ENCODE measurements at places on chromosomes 12 and 14.

- DNase-seq, result no peak
These were observed 217.0 kb upstream of the FOXN3 start for GRCh38 chr14:89634037-89634436.

GRCh38 chr12:103986829-103987228 is 21.2 kb downstream of the TDG start:
- DNase-seq, result no peak

GRCh38 chr14:65261425-65261920 is 151.1 kb upstream of the FUT8 start:
- DNase-seq, result no peak

GRCh38 chr14:82126006-82126405 is 592.4 kb upstream of the SEL1L start:
- DNase-seq, result no peak

GRCh38 chr12:46786774-46787173 is 39.0 kb downstream of the SLC38A4 start:
- no peak for DNase-seq

GRCh38 chr12:122460061-122460460 is 37.6 kb upstream of the CLIP1 start:
- DNase-seq, result no peak

DNA sequence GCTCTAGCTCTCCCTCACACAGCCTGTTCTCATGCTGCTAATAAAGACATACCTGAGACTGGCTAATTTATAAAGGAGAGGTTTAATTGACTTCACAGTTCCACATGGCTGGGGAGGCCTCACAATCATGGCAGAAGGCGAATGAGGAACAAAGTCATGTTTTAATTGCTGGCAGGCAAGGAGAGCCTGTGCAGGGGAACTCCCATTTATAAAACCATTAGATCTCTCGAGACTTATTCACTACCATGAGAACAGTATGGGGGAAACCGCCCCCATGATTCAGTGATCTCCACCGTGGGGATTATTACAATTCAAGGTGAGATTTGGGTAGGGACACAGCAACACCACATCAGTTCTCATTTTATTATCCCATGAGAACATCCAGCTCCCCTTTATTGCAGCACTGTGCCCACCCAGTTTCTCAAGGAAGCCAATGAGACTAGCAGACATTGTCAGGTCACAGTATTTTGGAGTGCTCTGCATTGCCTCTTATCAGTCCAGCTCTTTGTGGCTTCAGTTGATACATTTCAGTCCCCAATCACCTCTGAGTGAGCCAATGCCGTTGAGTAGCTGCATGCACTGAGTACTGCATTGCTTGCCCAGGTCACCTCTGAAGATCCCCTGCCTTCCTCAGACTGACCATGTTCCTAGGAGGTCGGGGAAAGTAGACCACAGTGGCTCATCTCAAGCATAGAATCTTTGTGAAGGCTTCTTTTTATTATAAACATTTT is 131.2 kb downstream of the CRADD start:
- no peak for DNase-seq

DNA sequence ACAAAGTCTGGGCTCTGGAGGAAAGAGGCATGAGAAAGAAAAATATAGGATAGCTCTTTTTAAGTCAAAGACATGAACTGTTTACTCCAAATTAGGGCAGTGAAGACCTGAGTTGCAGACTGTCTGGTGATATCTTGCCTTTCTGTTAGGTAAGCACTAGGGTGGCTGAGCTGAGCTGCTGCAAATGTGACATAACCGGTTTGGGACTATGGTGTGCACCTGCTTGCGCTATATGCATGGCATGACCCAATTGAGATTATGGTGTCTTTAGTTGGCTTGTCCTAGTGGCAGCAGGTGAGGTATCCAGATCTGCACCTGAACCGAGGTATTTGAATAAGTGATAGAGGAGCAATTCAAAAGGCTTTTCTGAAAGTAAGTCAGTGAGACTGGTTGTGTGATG is 345.6 kb downstream of the APAF1 start:
- no peak for DNase-seq

DNA sequence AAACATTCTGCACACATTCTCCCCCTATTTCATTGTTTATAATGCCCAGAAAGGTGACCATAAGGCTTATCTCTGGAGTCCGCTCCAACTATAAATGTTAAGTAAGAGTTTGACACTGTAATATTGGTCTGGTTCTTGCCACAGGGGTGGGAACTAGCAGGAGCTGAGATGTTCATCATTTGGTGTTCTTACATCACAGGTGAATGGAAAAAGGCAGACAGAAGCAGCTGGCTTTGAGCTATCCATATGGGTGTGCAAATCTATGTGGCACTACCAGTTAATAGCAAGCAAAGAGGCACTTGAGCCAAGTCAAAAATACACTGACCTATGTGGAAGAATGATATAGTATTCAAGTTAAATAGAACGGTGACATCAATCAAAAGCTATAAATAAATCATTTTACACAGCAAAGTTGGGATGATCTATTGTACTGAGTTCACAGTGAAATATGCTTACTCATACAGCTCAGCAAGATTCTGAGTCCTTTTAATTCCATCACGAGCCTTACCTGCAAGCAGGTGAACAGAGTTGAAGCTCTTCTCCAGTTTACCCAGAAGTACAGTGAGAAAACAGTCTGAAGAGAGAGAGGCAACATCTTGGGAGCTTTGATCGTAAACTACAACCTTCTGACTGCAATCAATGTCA is 43.2 kb downstream of the DUSP16 start:
- no peak for DNase-seq

DNA sequence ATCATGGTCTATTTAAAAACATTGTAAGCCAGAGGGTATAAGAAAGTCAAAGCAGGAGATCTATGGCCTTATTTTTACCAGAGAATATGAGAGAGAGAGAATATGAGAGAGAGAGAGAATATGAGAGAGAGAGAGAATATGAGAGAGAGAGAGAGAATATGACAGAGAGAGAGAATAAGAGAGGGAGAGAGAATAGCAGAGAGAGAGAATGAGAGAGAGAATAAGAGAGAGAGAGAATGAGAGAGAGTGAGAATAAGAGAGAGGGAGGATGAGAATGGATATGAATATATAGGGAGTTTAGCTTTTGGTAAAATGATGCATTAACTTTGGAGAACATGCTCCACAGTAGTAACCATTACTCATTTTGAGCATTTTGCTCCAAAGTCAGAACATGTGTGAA is 48.0 kb upstream of the ALG10B start:
- DNase-seq, result no peak

DNA sequence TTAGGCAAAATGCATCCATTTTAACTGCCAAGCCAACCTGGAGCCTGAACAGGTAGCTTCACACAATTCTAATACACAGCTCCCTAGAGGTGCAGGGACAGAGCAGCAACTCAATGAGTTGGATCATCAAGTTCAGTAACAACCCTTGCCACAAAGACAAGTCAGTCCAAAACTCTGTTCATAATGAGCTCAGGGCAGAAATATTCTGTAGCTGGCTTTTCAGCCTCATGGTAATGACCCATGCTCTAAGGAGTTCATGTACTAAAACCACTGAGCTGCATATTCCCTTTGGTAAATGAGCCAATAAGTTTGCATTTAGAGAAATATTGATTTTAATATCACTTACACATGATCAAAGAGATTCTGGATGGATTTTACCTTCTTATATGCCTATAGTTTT is 316.1 kb downstream of the SEC23A start:
- no peak for DNase-seq

- DNase-seq, result no peak
These were observed 231.2 kb upstream of the TMTC1 start for GRCh38 chr12:30014991-30015390.

GRCh38 chr14:56324856-56325699 is 206.9 kb downstream of the PELI2 start:
- no peak for DNase-seq

DNA sequence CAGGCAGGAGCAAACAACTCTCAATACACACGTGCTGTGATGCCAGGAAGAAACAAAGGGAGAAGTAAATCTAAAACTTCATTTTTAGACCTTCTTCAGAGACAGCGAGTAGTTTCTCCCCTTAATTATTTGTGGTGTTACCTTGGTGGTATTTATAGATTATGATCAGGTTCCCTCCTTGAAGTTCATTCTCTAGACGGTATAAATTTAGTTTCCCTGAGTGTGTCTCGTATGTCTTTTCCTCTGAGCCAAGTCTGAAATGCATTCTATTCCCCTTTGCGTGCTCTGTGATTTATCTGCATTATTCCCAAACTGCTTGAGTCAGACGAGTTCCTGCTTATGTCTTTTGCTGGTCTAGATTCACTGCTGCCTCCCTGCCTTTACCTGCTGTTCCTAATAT is 65.2 kb downstream of the TRHDE start:
- DNase-seq, result no peak

Data from activated T-helper 1 cell treated with Interleukin-2 at 50 U/mL for 16 hours (primary cell).